ENCODE measurements at places on chromosomes 2 and 18. TPM values are rescaled to one million over a fixed set of nuclear protein-coding genes. Genes with fewer than 3 reads are reported as not detected.

The KRTCAP3 gene
- total RNA-seq, result 57.3 TPM

The POTEJ gene
- total RNA-seq, result not detected

The TEKT4 gene
- not detected for total RNA-seq

The ZRANB3 gene
- total RNA-seq, result 16.7 TPM

The LRP1B gene
- not detected for total RNA-seq

The CELF4 gene
- 1.5 TPM for total RNA-seq

The FKBP7 gene
- 4.5 TPM for total RNA-seq

The OSR1 gene
- 0.24 TPM for total RNA-seq

The TWIST2 gene
- 0.33 TPM for total RNA-seq

The B3GNT7 gene
- total RNA-seq, result 42.2 TPM

The CRYBA2 gene
- total RNA-seq, result not detected

The CAVIN2 gene
- total RNA-seq, result not detected

The DUSP19 gene
- total RNA-seq, result 1.2 TPM

The IL36A gene
- total RNA-seq, result not detected

The RFX8 gene
- total RNA-seq, result 0.57 TPM

The ARHGEF4 gene
- 12.6 TPM for total RNA-seq

The PLGLB2 gene
- 0.68 TPM for total RNA-seq

The TBR1 gene
- not detected for total RNA-seq

The CNDP2 gene
- total RNA-seq, result 212 TPM

The SGO2 gene
- 27.0 TPM for total RNA-seq

The HAAO gene
- total RNA-seq, result 5.3 TPM

The CFC1 gene
- 0.22 TPM for total RNA-seq

The ALKAL2 gene
- 0.48 TPM for total RNA-seq

The CEBPZOS gene
- 1.5 TPM for total RNA-seq

The SLC4A3 gene
- 11.1 TPM for total RNA-seq

The CYRIA gene
- 2.3 TPM for total RNA-seq

The DPYSL5 gene
- 6.9 TPM for total RNA-seq

The SKOR2 gene
- total RNA-seq, result 0.18 TPM

The FLACC1 gene
- total RNA-seq, result 0.42 TPM

The SLC23A3 gene
- total RNA-seq, result 1.2 TPM

The METAP1D gene
- 6.4 TPM for total RNA-seq

The ERFE gene
- total RNA-seq, result 2.1 TPM

The RAPGEF4 gene
- 1.4 TPM for total RNA-seq

The FAP gene
- not detected for total RNA-seq

The AP1S3 gene
- total RNA-seq, result 11.0 TPM

The GRP gene
- not detected for total RNA-seq

The DES gene
- 3.0 TPM for total RNA-seq

The CMPK2 gene
- 0.90 TPM for total RNA-seq

The TMEM127 gene
- 30.1 TPM for total RNA-seq

The UGT1A10 gene
- not detected for total RNA-seq

The DBI gene
- total RNA-seq, result 128 TPM

The GPR75 gene
- total RNA-seq, result 4.4 TPM

The FAM168B gene
- 81.4 TPM for total RNA-seq

The SERPINB12 gene
- total RNA-seq, result not detected

The TP53I3 gene
- total RNA-seq, result 45.7 TPM

The KLHL41 gene
- not detected for total RNA-seq

The RHBDD1 gene
- 23.0 TPM for total RNA-seq

The ME2 gene
- 46.4 TPM for total RNA-seq

The TANK gene
- 23.9 TPM for total RNA-seq

The SLC30A3 gene
- 2.5 TPM for total RNA-seq

The SP110 gene
- 2.9 TPM for total RNA-seq

The CSRNP3 gene
- 2.3 TPM for total RNA-seq

The SRBD1 gene
- 18.3 TPM for total RNA-seq

The CXCR1 gene
- not detected for total RNA-seq
